Small intestine (tissue), 16 donors: ENCODE measurements at places on chromosomes 5 and 9.

- no peaks in the 10 kb centered on the region for H3K4me1 ChIP-seq
- H3K4me3 ChIP-seq = no peak overlapping the region
- no peaks in the 10 kb centered on the region for H3K27me3 ChIP-seq
- H3K27ac ChIP-seq = no peak overlapping the region
Measured at GRCh38 chr5:102554082-102554481, 55.3 kb upstream of the SLCO6A1 start.

DNA sequence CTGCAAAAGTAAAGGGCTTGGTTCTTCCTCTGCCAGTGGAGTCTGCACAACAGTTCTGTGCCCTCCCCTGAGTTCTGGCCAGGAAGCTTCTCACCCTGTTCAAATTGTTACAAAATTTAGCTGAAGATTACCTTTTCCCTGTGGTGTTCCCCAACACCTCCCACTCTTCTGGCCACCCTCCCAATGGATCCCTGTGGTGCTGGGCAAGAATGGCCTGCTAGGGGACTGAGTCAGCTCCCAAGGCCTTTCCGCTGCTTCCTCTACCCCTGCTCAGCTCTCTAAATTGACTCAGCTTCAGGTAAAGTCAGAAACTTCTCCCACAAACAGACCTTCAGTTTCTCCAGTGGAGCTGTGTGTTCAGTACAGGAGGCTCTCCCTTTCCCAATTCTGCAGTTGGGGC, 186.0 kb downstream of the NR2F1-AS1 start:
- no peak overlapping the region for H3K27ac ChIP-seq
- no peaks in the 10 kb centered on the region for H3K27me3 ChIP-seq
- H3K4me3 ChIP-seq = no peak overlapping the region
- DNase-seq = no peak

GRCh38 chr9:124765439-124765835, 5.7 kb downstream of the NR6A1 start:
- peaks cover 11% of the 10 kb centered on the region for H3K4me1 ChIP-seq
- H3K27ac ChIP-seq = no peak overlapping the region
- H3K4me3 ChIP-seq = no peak overlapping the region
- no peaks in the 10 kb centered on the region for H3K36me3 ChIP-seq

GRCh38 chr9:111020594-111020993, 17.7 kb downstream of the LPAR1 start:
- H3K36me3 ChIP-seq = no peaks in the 10 kb centered on the region
- no peak overlapping the region for H3K27ac ChIP-seq
- DNase-seq = no peak
- no peaks in the 10 kb centered on the region for H3K27me3 ChIP-seq

GRCh38 chr5:97778451-97778850, 595.4 kb upstream of the RIOK2 start:
- no peak for DNase-seq
- H3K4me1 ChIP-seq = no peaks in the 10 kb centered on the region
- no peak overlapping the region for H3K4me3 ChIP-seq
- no peaks in the 10 kb centered on the region for H3K27me3 ChIP-seq
- H3K36me3 ChIP-seq = no peaks in the 10 kb centered on the region
- H3K27ac ChIP-seq = no peak overlapping the region
